Fibroblast of villous mesenchyme (primary cell): ENCODE measurements at places on chromosomes 1 and 21. TPM values are rescaled to one million over a fixed set of nuclear protein-coding genes. Genes with fewer than 3 reads are reported as not detected.

The PRR9 gene
- under 0.01 TPM in 1 of 2 replicates, not detected in the other for total RNA-seq

The CHD5 gene
- under 0.01 TPM in 2 replicates for total RNA-seq

The KRTAP19-8 gene
- total RNA-seq, result not detected in 2 replicates

The ADAMTS1 gene
- 177 and 589 TPM in 2 replicates for total RNA-seq

The PLPP3 gene
- total RNA-seq, result 10.3 and 14.7 TPM in 2 replicates

The VASH2 gene
- 0.43 and 0.97 TPM in 2 replicates for total RNA-seq
